BJ (cell line): ENCODE measurements at places on chromosomes 5 and 9. TPM values are rescaled to one million over a fixed set of nuclear protein-coding genes. Genes with fewer than 3 reads are reported as not detected.

IL13 gene
- not detected in 2 replicates for polyA plus RNA-seq

GMCL2 gene
- not detected in 2 replicates for polyA plus RNA-seq

ANKRD18A gene
- polyA plus RNA-seq = not detected in 2 replicates

DNA sequence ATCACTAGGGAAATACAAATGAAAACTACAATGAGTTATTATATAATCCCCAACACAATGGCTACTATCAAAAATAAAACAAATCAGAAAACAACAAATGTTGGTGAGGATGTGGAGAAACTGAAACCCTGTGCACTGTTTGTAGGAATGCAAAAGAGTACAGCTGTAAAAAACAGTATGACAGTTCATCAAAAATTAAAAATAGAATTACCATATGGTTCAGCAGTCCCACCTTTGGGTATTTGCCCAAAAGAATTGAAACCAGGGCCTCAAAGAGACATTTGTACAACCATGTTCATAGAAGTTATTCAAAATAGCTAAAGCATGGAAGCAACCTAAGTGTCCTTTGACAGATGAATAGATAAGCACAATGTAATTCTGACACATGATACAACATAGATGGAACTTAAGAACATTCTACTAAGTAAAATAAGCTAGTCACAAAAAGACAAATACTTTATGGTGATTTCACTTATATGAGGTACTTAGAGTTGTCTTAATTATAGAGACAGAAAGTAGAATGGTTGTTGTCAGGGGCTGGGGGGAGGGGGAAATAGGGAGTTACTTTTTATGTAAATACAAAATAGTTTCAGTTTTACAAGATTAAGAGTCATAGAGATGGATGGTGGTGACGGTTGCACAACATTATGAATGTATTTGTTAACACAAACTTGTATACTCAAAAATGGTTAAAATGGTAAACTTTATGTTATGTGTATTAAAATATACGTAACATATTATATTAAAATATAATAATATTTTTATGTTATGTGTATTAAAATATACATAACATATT, 102.8 kb downstream of the KCTD16 start:
- no peak for DNase-seq
